Testis (tissue), 5 donors: ENCODE measurements at places on chromosomes 3 and 15. TPM values are rescaled to one million over a fixed set of nuclear protein-coding genes. Genes with fewer than 3 reads are reported as not detected.
A peak's percentile ranks its signal among the peaks of the same experiment; 100 is the strongest.

DNA sequence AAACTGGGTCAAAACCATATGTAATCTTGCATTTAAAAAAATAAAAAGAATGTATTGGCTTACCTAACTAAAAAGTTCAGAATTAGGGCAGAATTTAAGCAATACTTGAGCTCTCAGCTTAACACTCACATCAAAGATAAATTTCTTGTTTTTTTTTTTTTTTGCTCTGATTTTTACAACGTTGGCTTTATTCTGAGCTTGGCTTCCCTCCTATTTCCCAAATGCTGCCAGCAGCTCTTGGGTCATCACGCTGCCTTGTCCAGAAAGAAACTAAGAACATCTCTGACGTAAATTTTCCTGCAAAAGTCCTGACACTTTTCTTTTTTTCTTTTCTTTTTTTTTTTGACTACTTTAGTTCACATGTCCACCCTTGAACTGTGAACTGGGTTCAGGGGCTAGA is 150.6 kb upstream of the TGFBR2 start:
- DNase-seq = no peak

Gene MB21D2
- 23.9 TPM for total RNA-seq

GRCh38 chr3:197408177-197408957 is 110.0 kb upstream of the DLG1 start:
- DNase-seq = no peak

- DNase-seq = no peak
These were observed 3.7 kb downstream of the FSTL1 start for GRCh38 chr3:120446891-120447668.

DNA sequence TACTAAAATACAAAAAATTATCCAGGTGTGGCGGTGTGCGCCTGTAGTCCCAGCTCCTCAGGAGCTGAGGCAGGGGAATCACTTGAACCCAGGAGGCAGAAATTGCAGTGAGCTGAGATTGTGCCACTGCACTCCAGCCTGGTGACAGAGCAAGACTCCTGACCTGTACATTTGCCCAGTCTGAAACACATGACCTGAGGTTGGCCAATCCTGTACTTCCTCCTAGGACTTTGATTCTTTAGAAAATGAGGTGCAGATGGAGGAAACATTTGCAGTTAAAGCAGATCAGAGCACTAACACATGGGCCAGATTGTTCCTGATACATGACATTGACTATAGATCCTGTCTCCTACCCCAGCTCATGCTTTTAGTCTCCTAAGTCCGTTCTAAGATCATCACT is 28.9 kb upstream of the LPP start:
- no peak for DNase-seq

Gene ATP13A5
- total RNA-seq = 0.16 TPM

Gene MNS1
- total RNA-seq = 15.2 TPM

Gene LRRN1
- 58.9 TPM for total RNA-seq

Gene GCSAM
- 0.63 TPM for total RNA-seq

DNA sequence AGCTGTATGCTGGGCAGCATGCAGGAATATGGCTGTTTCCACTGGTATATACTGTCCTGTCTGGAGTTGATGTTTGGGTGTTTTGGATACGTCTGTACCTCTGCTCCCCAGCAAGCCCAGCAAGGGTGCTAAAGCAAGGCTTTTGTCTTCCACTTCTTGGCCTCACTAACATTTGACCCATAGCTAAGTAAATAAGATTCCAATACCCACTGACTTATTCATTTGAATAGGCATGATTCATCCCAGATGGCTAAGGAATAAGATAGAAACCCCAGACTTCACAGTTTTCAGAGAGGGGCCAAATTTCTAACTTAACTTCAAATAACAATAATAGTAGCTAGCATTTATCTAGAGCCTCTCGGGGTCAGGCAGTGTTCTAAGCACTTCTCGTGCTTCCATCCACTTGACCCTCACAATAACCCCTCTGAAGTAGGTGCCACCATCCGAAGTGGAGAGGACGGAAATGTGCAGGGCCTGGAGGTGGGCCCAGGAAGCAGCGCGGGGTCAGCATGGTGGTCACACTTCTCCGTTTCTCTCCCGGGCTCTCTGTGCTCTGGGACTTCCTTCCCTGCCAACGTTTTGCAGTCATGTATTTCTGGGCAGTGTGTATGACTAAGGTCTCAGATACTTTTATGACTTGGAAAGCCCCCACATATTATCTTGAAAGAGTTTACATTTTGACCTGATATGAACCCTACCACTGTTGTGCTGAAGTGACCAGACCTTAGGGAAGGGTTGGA is 39.3 kb downstream of the LRRK1 start:
- DNase-seq = no peak

DNA sequence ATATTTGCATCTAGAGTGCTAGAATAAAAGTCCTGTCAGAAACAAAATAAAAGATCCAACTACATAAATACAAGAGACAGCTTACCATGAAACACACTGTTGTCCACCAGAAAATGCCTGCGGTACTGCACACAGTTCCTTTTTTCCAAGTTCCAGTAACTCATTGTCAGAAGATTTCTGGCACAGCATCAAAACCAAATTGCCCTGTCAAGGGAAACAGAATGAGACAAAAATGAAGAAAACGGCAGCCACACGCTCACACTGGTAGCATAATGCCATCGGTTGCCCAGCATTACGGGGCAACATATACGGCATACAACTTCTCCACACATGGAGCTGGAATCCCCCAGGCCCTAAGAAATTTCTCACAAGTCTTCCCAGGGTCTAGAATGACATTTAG is 40.8 kb downstream of the PLCH1 start:
- peak; percentile 16 for DNase-seq

GRCh38 chr15:39040861-39041260 is 476.2 kb upstream of the RASGRP1 start:
- no peak for DNase-seq

Gene NDN
- total RNA-seq = 117 TPM

- DNase-seq = no peak
These were observed 154.3 kb downstream of the PLCL2 start for GRCh38 chr3:17038900-17039553.

Gene MAN2C1
- 256 TPM for total RNA-seq

- DNase-seq = no peak
These were observed 11.3 kb upstream of the CHST14 start for GRCh38 chr15:40459391-40460015.
